ENCODE measurements at places on chromosomes 6 and 20.
A peak's percentile ranks its signal among the peaks of the same experiment; 100 is the strongest.

GRCh38 chr6:166502453-166502852, 84.0 kb downstream of the RAMACL start:
- DNase-seq, result no peak

GRCh38 chr6:132236281-132236680, 165.0 kb downstream of the MOXD1 start:
- DNase-seq, result no peak

DNA sequence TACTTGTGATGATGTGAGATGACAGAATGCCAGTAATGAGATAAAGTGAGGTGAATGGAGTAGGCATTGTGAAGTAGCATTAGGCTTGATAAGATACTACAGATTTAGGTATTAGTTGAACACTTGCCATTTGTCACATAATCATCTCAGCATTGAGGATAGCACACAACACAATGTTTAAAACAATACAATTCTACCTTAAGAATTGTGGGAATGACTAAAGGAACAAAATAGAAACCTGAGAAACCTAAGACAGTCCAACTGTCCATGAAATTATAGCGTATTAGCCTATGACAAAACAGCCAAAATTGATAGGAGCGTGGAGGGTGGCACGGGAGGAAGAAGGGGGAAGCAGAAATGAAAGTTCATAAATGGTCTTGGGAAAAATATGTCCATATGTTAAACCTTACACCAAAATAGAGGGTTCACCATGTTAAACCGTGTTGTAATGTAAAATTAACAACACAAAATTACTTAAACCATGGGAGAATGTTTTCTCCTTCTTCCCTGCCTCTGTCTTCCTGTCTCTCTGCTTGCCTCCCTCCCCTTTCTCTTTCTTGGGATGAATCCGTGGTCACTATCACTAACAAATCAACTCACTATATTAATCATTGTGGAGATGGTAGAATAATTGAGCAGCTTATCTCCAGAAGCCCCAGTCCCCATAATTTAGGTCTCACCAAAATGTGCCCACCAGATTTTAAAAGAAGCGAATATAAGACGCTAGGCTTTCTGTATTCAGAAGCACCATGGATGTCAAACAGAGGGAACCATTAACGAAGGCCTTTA, 33.0 kb upstream of the HFE start:
- no peak for DNase-seq

DNA sequence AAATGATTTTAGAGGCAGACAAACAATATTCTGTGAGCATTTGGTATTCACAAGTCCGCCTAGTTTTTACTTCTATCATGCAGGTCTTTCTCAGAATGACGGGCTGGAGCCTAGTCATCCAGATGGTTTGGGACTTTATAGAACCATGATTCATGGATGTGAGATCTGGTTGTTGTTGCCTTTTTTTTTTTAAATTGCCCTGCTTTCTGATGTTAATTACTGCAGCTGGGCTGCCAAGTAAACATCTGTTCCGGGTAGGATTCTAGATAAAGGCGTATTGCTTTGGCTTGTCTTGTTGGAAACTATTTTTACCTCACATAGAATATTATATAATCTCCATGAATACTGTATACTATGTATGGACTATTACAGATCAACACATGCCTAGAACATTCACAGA, 58.1 kb downstream of the RNF217 start:
- peak; percentile 74 for DNase-seq

GRCh38 chr20:63179687-63180568, 36.0 kb downstream of the YTHDF1 start:
- no peak for DNase-seq

GRCh38 chr6:152993431-152993830, 9.1 kb downstream of the MTRF1L start:
- no peak for DNase-seq

- no peak for DNase-seq
These were observed 128.4 kb upstream of the JAG1 start for GRCh38 chr20:10802236-10802635.

DNA sequence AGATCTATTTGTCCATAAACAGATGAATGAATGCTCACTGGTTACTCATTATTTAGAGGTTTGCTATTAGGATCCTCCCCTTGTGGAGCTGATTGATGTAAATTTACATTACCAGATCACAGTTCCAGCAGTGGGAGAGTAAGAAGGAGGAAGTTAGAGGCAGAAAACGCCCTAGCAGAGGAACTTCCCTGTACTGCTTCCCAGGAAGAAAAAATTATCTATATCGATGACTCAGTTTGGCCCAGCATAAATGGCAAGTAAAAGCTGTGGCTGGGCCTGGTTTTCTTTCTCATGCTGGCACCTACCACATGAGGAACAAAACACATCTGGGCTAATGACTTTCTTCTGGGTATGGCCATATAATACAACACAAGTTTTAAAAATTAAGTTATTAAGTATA, 35.7 kb downstream of the DNAAF9 start:
- no peak for DNase-seq

GRCh38 chr20:24039196-24039595, 50.6 kb upstream of the GGTLC1 start:
- DNase-seq, result no peak

DNA sequence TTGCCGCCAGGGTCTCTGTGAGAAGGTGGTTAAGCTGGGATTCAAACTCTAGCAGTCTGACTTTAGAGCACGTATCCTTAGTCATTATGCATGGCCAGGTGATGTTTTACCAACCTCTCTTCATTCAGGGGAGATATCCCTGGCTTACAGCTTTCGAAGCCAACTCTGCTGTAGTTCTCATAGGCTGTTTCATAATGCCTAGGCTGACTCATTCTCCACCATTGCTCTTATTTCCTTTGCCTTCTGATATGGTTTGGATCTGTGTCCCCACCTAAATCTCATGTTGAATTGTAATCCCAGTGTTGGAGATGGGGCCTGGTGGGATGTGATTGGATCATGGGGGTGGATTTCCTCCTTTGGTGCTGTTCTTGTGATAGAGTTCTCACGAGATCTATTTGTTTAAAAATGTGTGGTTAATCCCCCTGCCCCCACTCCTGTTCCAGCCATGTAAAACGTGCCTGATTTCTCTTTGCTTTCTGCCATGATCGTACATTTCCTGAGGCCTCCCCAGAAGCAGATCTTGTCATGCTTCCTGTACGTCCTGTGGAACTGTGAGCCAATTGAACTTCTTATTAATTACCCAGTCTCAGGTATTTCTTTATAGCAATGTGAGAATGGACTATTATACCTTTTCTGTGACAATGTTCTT, 94.6 kb upstream of the MAN1A1 start:
- DNase-seq, result no peak

DNA sequence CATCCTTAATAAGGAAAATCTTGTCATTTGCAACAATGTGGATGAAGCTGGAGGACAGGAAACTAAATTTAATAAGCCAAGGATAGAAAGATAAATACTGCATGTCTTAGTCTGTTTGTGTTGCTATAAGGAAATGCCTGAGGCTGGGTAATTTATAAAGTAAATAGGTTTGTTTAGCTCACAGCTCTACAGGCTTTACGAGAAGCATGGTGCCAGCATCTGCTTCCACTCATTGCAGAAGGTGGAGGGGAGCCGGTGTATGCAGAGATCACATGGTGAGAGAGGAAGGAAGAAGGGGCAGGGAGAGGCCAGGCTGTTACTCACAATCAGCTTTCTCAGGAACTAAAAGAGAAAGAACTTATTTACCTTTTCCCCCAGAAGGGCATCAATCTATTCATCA, 118.9 kb upstream of the SMLR1 start:
- no peak for DNase-seq

GRCh38 chr6:111522393-111523020, 39.5 kb upstream of the REV3L start:
- DNase-seq, result no peak

GRCh38 chr6:55410674-55411073, 83.4 kb downstream of the GFRAL start:
- DNase-seq, result no peak

DNA sequence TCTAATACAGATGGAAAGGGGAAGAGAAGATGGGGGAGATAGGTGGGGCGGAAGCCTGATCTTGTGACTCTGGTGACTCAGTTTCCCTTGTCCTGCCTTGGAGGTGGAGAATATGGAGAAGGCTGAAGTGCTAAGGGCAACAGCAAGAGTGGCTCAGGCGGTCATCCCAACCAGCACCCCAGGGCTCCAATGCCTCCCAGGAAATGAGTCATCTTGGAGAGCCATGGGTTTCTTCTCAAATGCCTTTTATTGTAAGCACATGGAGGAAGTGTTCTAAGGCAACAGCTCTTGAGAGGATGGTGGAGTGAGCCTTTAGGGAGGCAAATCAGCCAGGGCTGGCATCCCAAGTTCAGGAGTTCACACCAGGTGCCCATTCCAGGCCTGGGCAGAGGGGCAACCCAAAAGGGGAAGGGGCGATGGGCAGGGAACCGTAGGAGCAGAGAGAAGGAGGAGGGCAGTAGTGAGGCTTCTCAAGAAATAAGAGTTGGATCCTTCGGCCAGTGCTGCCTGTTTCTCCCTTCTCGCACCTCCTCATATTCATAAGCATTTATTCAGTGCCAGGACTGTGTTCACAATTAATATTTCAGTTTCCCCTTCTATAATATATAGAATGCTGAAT, 13.2 kb upstream of the AHCY start:
- DNase-seq, result no peak

DNA sequence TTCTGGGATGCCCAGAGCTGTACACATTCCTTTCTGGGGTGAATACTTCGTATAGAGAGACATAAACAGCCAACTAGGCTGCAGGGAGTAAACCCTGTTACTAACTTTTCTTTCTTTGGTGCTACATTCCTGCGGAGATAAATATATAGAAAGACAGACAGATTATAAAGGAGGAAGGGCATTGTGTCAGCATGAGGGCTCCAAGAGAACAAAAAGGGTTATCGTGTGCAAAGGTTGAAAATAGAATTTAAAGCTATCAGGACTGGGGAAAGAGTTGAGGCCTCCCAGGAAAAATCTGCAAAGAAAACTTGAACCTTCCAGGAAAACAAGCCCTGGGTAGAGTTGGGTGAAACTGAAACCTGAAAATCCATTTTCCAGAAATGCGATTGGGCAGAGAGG, 68.0 kb downstream of the TMEM170B start:
- no peak for DNase-seq

- no peak for DNase-seq
These were observed 13.5 kb downstream of the ARG1 start for GRCh38 chr6:131586543-131586942.

DNA sequence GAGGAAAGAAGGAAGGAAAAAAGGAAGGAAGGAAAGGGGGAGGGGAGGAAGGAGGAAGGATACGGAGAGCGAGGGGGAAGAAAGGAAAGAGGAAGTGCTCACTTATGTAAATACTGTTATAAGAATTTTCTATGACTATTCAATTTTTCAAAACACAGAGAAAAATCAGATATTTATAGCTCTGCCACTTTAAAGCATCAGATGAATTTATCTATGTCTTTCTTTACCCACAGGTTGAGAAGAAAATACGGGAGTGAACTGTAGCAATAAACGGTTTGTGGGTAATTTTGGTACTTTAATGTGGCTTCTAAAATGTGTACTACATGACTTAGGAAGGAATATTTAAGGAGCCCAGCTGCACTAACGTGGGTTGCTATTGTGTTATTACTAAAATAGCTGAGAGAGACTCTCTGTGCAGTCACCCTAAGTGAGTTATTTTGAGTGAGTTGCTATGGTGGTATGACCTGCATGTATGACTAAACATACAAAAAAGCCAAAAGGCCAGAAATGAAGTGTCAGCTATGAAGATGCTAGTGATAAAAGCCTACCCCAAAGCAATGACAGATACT, 225.5 kb downstream of the SOD2 start:
- no peak for DNase-seq

DNA sequence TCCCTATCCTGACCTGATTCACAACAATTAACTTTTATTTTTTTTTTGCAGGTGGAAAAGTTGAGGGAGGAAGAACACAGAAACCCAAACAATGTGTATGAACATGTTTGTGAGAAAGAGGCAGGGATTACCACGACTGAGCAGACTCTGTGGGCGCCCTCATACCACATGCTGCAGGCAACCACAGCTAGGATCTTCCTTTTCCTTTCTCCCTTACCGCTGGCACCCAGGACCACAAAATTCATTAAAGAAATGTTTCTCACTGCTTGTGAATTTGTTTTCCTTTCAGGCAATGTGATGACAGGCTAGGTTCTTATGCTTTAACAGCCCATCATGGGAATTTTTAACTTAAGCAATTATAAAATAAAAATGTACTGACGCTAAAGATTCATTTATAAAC, 287.1 kb downstream of the GMDS start:
- no peak for DNase-seq

DNA sequence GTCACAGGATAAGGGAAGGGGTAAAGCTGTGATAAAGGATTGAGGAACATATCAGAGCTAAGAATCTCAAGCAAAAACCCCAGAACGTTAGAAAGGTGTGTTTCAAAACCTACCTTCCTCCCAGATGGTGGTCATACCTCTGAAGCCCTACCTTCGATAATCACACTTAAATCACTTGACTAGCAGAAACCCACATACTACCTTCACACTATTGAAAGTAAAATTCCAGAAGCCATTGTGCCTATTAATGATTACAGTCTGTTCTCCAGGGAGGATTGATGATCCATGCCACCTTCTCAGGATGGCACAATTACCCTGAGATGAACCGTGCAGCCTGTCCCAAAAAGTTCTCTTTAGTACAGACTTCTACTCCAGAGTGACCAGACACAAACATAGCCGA, 72.3 kb upstream of the SOX4 start:
- no peak for DNase-seq

GRCh38 chr6:22056398-22056797, 240.4 kb downstream of the PRL start:
- DNase-seq, result no peak

DNA sequence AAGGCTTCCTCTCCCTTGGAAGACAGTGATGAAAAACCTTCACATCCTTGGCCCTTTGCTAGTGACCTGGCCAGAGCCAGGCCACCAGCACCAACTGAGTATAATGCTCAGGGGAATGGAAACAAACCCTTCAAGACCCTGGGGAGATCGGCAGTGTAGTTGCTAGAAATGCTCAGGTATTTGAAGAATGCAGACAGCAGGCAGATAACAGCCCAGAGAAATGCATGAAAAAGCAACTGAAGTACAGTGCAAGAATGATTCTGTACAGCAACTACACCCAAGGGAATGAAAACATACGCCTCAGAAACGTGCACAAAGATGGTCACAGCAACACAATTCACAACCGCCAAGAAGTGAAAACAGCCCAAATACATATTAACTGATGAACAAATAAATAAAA, 41.1 kb downstream of the PPP1R3G start:
- no peak for DNase-seq

DNA sequence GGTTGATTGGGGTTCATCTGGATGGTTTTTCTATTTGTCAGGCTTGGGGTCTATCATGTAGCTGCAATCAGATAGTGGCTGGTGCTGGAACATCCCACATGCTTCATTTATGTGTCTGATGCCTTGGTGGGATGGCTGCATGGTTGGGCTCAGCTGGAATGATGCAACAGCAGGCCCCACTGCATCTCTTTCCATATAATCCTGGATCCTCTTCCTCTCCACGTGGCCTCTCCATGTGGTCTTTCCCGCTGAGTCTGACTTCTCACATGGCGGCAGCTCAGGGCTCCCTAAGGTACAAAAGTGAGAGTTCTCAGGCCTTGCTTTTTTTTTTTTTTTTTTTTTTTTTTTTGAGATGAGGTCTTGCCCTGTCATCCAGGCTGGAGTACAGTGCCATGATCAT, 65.0 kb upstream of the SUPT3H start:
- DNase-seq, result no peak

GRCh38 chr6:34697544-34697836, 923 bp upstream of the ILRUN start:
- DNase-seq, result no peak

GRCh38 chr6:15499591-15499990, 163.2 kb downstream of the DTNBP1 start:
- no peak for DNase-seq

Measured in NCI-H1694 treated with DMSO at 0.1 percent for 48 hours (cell line).